Thyroid gland (tissue), 4 donors: ENCODE measurements at places on chromosomes 7 and 10.
A peak's percentile ranks its signal among the peaks of the same experiment; 100 is the strongest.

DNA sequence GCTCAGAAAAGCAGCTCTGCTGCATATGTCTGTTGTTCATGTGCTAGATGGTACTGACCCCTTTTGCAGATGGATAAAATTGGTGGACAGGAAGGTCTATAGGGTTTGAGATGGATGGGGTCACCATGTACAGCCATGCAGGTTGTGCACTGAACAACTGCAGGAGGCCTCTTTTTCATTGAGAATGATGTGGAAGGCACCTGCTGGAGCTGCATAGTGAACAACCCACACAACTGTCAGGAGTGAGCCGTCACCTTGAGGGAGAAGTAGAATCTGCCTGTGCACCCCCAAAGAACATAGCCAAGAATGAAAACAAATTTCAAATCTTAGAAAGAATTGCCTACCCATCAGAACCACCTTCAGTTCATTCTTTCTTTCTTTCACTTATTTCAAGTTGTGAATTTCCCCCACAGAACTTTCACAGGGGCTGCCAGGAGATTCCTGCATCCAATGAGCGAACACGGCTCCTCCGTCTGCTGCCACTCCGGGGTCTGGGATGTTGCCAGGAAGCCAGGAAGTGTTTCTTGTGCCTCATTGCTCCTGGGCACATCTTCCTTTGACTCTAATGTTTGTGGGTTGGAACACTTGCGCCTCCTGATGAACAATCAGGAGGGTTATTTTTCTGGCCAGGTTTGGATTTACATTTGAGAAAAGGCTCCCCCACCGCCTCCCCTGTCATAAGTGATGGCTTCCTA lies 53.7 kb upstream of the DOCK1 start:
- no peak overlapping the region for H3K4me3 ChIP-seq
- no peaks in the 10 kb centered on the region for H3K27me3 ChIP-seq
- no peaks in the 10 kb centered on the region for H3K36me3 ChIP-seq
- no peak for DNase-seq
- H3K4me1 ChIP-seq, result no peaks in the 10 kb centered on the region

- no peaks in the 10 kb centered on the region for H3K36me3 ChIP-seq
- peak overlapping the region; percentile 98 for H3K4me3 ChIP-seq
- no peaks in the 10 kb centered on the region for H3K27me3 ChIP-seq
- peak overlapping the region; percentile 100 for H3K27ac ChIP-seq
Measured at GRCh38 chr10:102642736-102643335, 1.4 kb upstream of the TRIM8 start.

DNA sequence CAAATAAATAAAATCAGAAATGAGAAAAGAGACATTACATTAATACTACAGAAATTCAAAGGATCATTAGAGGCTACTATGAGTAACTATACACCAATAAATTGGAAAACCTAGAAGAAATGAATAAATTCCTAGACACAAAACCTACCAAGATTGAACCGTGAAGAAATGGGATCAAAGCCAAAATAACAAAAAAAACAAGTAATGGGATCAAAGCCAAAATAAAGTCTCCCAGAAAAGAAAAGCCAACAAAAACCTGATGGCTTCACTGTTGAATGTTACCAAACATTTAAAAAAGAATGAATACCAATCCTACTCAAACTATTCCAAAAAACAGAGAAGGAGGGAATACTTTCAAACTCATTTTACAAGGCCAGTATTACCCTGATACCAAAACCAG lies 20.0 kb downstream of the GSDME start:
- no peaks in the 10 kb centered on the region for H3K36me3 ChIP-seq
- peaks cover 7% of the 10 kb centered on the region for H3K4me1 ChIP-seq
- no peak overlapping the region for H3K4me3 ChIP-seq
- no peak overlapping the region for H3K27ac ChIP-seq
- DNase-seq, result no peak

DNA sequence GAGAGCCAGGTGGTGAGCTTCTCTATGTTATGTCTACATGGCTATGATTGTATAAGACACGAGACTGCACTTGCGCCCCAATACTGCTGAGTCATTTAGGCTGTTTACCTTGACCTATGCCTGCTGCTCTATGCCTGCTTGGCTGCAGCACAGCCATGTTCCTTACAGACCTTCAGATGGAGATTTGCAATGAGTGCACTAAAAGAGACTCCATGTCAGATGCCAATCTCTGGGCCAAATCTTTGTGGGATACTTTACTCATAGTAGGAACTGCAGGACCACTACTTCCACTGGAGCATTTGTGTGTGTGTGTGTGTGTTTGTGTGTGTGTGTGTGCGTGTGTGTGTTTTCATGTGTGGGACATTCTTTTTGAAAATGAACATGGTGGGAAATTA lies 50.0 kb upstream of the KMT2E start:
- no peaks in the 10 kb centered on the region for H3K36me3 ChIP-seq
- no peak overlapping the region for H3K4me3 ChIP-seq
- DNase-seq, result no peak
- H3K4me1 ChIP-seq, result peaks cover 38% of the 10 kb centered on the region
- H3K27ac ChIP-seq, result peak overlapping the region; percentile 8

DNA sequence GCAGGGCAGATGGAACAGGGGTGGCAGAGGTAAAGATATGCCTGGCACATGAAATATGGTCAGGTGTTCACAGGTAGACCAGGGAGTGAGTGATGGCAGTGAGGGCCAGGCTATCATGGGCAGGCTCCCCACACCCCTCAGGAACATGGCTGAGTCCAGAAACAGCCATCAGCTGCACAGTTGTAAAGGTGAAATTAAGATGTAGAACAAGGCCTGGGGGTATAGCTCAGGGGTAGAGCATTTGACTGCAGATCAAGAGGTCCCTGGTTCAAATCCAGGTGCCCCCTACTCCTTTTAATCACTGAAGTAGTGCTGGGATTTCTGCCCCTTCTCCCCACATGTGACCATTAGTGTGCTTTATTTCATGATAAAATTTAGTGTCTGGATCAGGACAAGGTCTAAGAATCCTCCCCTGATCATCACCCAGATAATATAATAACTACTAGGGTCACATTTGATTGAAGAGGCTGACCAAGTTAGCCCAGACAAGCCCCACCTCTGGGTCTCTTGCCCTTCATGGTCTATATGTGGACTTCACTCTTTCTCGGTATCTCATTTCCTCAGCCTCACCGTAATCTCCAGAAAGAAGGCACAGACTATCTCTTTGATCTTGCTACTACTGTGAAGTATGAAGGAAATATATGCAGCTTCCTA lies 69.0 kb downstream of the ZNF783 start:
- DNase-seq, result no peak
- no peaks in the 10 kb centered on the region for H3K4me1 ChIP-seq
- no peak overlapping the region for H3K4me3 ChIP-seq

- no peaks in the 10 kb centered on the region for H3K36me3 ChIP-seq
- H3K27me3 ChIP-seq, result no peaks in the 10 kb centered on the region
- H3K4me3 ChIP-seq, result no peak overlapping the region
- DNase-seq, result no peak
Measured at GRCh38 chr10:116178086-116178605, 94.9 kb downstream of the GFRA1 start.

- DNase-seq, result no peak
- no peak overlapping the region for H3K4me3 ChIP-seq
- H3K4me1 ChIP-seq, result peaks cover 15% of the 10 kb centered on the region
- no peaks in the 10 kb centered on the region for H3K27me3 ChIP-seq
- no peak overlapping the region for H3K27ac ChIP-seq
- no peaks in the 10 kb centered on the region for H3K36me3 ChIP-seq
Measured at GRCh38 chr10:102313221-102313896, 68.0 kb downstream of the GBF1 start.

- DNase-seq, result no peak
- no peaks in the 10 kb centered on the region for H3K4me1 ChIP-seq
- no peaks in the 10 kb centered on the region for H3K27me3 ChIP-seq
- no peak overlapping the region for H3K27ac ChIP-seq
- H3K4me3 ChIP-seq, result no peak overlapping the region
- peaks cover 8% of the 10 kb centered on the region for H3K36me3 ChIP-seq
Measured at GRCh38 chr7:73436031-73436929, 2.7 kb downstream of the FZD9 start.

DNA sequence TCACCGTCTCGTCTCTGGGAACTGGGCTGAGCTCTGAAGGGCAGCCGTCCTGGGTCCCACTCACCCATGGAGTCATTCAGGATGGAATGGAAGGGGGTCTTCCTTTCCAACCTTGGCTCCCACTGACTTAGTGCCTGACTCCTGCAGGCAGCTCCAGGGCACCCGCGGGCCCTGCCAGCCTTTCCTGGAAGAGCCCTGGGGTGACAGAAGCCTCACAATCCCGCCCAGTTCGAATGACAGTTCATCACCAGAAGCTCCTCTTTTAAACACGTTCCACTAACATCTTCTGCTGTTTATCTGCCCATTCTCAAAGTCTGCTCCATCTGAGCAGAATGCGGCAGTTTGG lies 110.6 kb downstream of the TNS3 start:
- no peaks in the 10 kb centered on the region for H3K27me3 ChIP-seq
- peak overlapping the region; percentile 42 for H3K27ac ChIP-seq
- no peaks in the 10 kb centered on the region for H3K36me3 ChIP-seq
- H3K4me3 ChIP-seq, result no peak overlapping the region
- H3K4me1 ChIP-seq, result peaks cover 40% of the 10 kb centered on the region

DNA sequence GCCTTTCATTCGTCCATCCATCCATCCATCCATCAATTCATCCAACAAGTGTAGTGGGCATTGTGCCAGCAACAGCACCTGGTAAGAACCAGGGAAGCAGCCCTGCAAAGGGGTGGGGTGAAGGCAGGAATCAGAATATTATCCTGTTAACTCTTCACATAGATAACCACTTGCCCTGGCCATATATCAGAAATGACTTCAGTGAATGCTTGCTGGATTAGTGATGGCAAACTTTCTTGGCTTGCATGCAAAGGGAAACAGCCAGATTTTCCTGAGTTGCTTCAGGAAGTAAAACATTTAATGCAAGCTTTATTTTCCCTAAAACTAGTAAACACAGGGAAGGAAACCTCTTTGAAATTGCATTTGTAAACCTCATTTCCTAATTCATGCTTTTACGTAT lies 743 bp downstream of the OR2A5 start:
- no peaks in the 10 kb centered on the region for H3K4me1 ChIP-seq
- H3K36me3 ChIP-seq, result no peaks in the 10 kb centered on the region
- no peak overlapping the region for H3K27ac ChIP-seq
- H3K4me3 ChIP-seq, result no peak overlapping the region
- H3K27me3 ChIP-seq, result no peaks in the 10 kb centered on the region
- DNase-seq, result no peak

- peaks cover 21% of the 10 kb centered on the region for H3K4me1 ChIP-seq
- H3K27me3 ChIP-seq, result no peaks in the 10 kb centered on the region
- H3K4me3 ChIP-seq, result no peak overlapping the region
- no peak for DNase-seq
Measured at GRCh38 chr10:133164816-133165555, 5.0 kb downstream of the KNDC1 start.

- no peak overlapping the region for H3K4me3 ChIP-seq
- no peaks in the 10 kb centered on the region for H3K27me3 ChIP-seq
- no peak for DNase-seq
- no peaks in the 10 kb centered on the region for H3K4me1 ChIP-seq
- no peak overlapping the region for H3K27ac ChIP-seq
- peaks cover 47% of the 10 kb centered on the region for H3K36me3 ChIP-seq
Measured at GRCh38 chr10:101666083-101666482, 28.9 kb downstream of the FBXW4 start.

GRCh38 chr7:913736-914520 lies 37.6 kb downstream of the GET4 start:
- no peak overlapping the region for H3K4me3 ChIP-seq
- DNase-seq, result no peak
- no peaks in the 10 kb centered on the region for H3K27me3 ChIP-seq
- H3K27ac ChIP-seq, result no peak overlapping the region

DNA sequence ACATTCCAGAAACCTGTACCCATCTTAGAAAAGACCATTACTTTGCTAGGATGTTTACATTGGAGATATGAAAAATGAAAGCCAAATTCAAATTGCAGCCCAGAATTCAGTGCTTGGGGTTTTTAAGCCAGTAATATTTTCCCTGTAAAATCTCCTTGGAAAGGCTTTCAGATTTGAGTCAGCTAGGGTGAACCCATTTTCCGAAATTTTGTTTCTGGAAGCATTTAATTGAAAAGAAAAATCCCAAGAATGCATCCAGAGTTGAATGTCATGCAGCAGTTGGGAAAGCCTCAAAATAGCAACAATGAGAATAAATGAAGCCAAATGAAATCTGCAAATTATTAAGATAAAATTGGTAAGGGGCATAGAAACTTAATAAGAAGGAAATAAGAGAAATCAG lies 106.4 kb downstream of the BMPER start:
- DNase-seq, result no peak
- H3K27me3 ChIP-seq, result no peaks in the 10 kb centered on the region
- H3K27ac ChIP-seq, result no peak overlapping the region
- no peaks in the 10 kb centered on the region for H3K4me1 ChIP-seq

GRCh38 chr10:76990561-76990960 lies 647.0 kb downstream of the KCNMA1 start:
- H3K4me1 ChIP-seq, result no peaks in the 10 kb centered on the region
- H3K36me3 ChIP-seq, result no peaks in the 10 kb centered on the region
- H3K27me3 ChIP-seq, result no peaks in the 10 kb centered on the region

GRCh38 chr10:92598321-92598720 lies 5.4 kb downstream of the KIF11 start:
- H3K27ac ChIP-seq, result no peak overlapping the region
- no peak for DNase-seq
- no peaks in the 10 kb centered on the region for H3K27me3 ChIP-seq

- no peak overlapping the region for H3K4me3 ChIP-seq
- no peak for DNase-seq
- no peaks in the 10 kb centered on the region for H3K27me3 ChIP-seq
- no peak overlapping the region for H3K27ac ChIP-seq
- no peaks in the 10 kb centered on the region for H3K36me3 ChIP-seq
Measured at GRCh38 chr10:34154383-34154900, 660.7 kb downstream of the PARD3 start.
